ENCODE measurements at places on chromosomes 5 and 9.

- no peak for DNase-seq
These were observed 159.2 kb upstream of the TUT7 start for GRCh38 chr9:86513429-86513828.

DNA sequence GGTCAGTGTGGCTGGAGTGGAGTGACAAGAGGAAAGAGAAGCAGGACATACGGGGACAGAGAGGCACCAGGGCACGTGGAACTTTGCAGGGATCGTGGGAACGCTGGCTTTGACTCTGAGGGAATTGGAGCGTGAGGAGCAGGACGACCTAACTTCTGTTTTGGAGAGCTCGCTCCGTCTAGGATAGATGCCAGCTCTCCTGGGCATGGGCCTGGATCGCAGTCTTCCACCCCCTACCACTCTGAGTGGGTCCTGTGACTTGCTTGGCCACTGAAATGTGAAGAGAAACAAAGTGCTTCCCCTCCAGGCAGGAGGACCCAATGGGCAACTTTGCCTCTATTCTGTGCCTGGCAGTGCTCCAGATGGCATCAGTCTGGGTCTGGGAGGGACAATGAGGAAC lies 8.7 kb upstream of the SH3PXD2B start:
- no peak for DNase-seq

DNA sequence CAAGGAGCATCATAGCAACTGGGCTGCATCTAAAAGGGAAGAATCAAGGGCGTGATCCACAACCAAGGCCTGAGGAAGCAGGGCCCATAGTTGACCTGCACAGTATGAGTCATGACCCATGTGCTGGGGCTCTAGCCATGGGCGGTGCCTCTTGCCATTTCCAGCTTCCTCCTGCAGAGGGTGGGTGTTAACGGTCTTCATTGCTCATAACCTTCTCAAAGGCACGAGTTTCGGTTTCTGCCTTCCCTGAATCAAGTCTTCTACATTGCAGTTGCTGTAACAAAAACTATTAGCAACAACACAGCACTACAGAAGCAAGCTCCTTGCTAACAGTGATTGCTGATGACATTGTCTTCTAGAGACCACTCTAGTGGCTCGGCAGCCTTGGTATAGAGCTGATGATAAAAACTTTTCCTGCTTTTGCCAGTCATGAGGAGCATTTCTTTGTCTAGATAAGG lies 66.9 kb downstream of the CTSL start:
- no peak for DNase-seq

GRCh38 chr9:113425072-113425471 lies 14.5 kb downstream of the C9orf43 start:
- no peak for DNase-seq

- no peak for DNase-seq
These were observed 64.9 kb upstream of the TLE1 start for GRCh38 chr9:81754245-81754644.

DNA sequence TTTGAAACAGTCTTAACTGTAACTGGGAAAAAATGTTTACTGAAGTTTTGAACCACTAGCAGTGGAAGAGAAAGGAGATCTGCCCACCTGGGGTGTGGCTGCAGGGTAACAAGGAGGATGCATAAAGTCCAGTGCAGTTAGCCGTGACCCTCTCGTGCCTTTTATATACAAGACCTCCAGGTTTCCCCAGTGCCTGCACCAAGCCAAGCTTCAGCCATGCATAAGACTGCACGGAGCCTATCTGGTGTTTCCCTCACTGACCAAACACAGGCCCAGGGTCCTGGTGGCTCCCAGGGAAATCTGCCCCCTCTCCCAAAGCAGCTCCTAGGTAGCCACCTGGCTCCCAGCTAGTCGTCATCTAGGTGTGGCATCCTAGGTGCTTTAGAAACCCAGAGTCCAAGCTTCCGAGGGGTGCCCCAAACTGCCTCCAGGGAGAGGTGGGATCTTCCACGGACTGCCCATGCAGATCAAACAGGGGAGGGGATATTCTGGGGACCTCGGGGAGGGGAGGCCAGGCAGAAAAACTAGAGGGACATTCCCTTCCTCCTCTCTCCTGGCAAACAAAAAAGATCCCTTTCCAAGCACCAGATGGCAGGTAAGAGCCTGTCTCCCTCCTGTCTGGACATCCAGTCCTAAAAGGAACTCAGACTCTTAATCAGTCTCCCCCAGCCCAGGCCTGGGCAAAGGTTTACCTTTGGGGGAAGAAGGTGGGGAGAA lies 2.7 kb downstream of the SHB start:
- DNase-seq, result no peak

- DNase-seq, result peak; percentile 5
These were observed at the start of gene SEPTIN8 for GRCh38 chr5:132777209-132778069. TSS of gene SEPTIN8 (minus strand) at chr5:132777239. CDS start at chr5:132777137, 102 bp downstream.

DNA sequence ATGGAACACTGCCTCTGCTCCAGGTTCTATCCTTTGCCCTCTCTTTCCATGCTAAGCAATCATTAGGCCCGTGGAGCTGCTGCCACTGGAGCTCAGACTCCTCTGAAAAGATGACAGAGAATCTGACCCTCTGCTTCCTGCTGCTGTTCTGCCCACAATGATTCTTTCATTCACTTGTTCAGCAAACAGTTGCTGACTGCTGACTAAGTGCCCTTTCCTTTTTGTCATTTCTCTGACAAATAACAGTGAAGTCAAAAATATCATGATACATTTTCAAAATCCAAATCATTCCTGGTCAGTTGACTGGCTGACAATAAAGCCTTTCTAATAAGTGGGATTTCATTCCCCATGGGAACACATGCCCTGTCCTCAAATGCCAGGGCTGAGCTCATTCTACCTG lies 110.1 kb downstream of the SIL1 start:
- DNase-seq, result no peak

DNA sequence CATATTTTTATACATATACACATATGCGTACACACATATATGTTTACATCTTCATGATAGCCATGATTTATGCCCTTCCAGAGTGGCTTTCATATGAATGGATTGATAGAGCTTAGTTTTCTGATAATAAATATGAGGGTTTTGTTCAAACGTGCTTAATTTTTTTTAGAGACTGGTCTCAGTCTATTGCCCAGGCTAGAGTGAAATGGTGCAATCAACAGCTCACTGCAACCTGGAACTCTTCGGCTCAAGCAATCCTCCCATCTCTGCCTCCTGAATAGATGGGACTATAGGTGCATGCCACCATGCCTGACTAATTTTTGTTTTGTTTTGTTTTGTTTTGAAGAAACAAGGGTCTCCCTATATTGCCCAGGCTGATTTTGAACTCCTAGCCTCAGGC lies 48.6 kb upstream of the ZSWIM6 start:
- no peak for DNase-seq

- DNase-seq, result no peak
These were observed 115.3 kb upstream of the FSTL4 start for GRCh38 chr5:133727636-133728035.

- no peak for DNase-seq
These were observed 39.8 kb upstream of the TLE1 start for GRCh38 chr9:81729135-81729534.

GRCh38 chr5:173246511-173246910 lies 11.5 kb upstream of the NKX2-5 start:
- no peak for DNase-seq

DNA sequence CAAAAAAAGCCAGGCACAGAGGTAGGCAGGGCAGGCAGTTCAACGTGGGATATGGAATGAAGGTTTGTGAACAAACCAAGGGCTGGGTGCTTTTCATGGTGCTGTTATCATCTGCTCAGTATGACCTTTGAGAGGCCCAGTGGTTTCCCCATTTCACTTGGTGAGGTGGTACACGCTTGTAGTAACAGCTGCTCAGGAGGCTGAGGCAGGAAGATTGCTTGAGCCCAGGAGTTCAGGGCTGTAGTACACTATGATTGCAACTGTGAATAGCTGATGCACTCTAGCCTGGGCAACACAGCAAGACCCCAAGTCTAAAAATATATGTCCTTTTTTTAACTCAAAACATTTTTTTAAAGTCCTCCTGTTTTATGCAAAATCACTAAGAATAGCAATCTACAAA lies 174.8 kb downstream of the ENC1 start:
- DNase-seq, result no peak

DNA sequence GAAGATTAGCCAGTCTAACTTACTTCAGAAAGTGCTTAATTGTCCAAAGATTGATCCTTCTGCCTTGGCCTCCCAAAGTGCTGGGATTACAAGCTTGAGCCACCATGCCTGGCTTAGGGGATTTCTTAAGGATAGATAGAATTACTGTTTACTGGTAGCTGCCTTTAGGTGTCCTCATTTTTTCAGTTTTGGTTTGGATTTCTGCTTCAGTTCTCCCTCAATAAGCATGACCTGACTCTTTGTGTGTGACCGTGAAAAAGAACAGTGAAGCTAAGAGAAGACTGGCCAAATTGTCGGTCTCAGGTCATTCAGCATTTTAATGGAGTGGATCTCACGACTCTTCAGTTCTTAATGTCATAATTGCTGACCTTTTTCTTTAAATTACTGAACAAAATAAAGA lies 22.9 kb upstream of the CMYA5 start:
- no peak for DNase-seq

DNA sequence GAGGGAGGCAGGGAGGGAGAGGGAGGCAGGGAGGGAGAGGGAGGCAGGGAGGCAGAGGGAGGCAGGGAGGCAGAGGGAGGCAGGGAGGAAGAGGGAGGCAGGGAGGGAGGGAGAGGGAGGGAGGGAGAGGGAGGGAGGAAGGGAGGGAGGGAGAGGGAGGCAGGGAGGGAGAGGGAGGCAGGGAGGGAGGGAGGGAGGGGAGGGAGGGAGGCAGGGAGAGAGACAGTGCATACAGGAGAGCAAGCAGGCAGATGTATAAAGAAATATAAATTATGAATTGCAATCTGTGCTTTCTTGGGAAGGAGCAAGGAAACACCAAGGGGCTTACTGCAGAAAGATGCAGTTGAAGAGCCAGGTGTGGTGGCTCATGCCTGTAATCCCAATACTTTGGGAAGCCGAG lies 147.2 kb upstream of the PANK3 start:
- DNase-seq, result no peak

DNA sequence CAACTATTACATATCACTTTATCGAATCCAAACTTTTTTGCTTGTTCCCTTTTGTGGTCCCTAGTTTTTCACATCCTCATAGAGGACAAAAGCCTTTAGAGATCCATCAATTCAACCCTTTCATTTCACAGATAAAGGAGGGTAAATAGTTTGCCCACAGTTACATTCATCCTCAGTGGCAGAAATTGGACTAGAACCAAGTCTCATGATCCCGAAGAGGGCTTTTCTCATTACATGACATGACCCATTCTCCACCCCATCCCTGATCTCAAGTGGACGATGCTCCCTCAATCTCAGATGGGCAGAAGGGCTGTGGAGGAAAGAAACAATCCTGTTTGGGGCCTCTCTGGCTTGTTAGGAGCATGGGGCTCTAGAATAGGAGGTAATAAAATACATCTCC lies 23.1 kb downstream of the TICAM2 start:
- DNase-seq, result no peak

DNA sequence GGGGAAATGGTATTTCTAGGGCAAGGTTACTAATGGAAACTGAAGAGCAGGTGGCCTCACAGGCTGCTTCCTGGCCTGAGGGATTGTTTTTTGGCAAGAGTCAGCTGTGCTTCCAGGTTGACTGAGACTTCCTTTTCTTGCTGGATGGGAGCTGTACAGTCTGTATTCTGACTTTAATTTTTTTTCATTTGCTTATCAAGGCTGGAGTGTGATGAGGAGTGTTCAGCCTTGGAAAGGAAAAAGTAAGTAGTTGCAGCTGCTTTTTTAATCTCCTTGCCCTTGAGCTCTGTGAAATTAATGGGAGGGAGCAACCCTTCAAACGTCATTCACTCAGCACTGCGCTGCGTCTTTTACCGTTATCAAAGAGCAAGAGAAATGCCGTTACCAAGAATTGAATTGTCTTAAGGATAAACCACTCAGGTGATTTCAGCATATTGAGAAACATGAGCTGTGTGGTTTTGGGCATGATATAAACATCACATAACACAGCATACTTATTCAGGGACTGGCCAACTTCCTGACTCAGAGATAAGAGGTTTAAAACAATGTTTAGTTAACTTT lies 47.6 kb downstream of the AQP7 start:
- no peak for DNase-seq

Measured in activated CD8-positive, alpha-beta memory T cell treated with anti-CD3 and anti-CD28 coated beads for 1 hour (primary cell).